ENCODE measurements at places on chromosomes 4 and X. TPM values are rescaled to one million over a fixed set of nuclear protein-coding genes. Genes with fewer than 3 reads are reported as not detected.
A peak's percentile ranks its signal among the peaks of the same experiment; 100 is the strongest.

DNA sequence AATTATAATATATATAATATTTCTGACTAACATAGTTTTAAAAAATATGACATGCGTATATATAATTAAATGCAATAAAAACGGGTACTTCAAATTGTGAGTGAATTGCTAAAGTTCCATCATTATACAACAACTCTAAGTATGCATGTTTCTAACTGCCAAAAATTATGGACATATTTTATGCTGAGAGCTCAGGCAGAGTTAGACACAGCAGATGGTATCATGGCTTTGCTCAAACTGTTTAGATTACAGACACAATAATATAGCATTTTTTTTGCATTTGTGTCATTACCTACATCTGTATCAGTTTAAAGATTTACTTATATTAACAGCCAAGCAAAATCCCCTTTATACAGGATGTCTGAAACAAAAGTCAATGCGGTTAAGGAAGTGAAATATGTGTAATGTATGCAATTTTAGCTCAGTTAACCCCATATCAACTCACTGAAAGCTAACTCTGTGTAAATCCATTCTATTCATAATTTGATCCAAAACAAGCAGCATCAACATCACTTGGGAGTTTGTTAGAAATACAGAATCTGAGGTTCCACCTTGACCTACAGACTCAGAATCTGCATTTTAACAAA is 119.1 kb upstream of the CNKSR2 start:
- H3K4me1 ChIP-seq, result no peaks in the 10 kb centered on the region
- DNase-seq, result no peak
- no peaks in the 10 kb centered on the region for H3K36me3 ChIP-seq
- H3K27ac ChIP-seq, result no peak overlapping the region

UCHL1 gene
- polyA plus RNA-seq, result not detected

DNA sequence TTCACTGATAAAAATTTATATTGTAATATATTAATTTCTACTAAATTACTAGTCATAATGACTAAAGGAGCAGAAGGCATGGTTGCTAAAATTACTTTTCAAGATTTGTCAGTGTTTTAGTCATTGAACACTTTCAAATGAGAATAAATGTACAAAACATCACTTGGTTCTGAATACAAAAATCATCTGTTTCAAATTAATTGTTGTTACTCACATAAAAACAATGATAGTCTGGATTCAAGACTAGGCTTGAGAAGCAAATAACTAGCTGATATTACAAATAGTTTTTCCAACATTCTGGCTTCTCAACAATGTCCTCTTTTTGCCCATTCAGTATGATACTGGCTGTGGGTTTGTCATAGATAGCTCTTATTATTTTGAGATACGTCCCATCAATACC is 112.5 kb downstream of the ANAPC10 start:
- H3K4me3 ChIP-seq, result no peak overlapping the region
- peaks cover 14% of the 10 kb centered on the region for H3K36me3 ChIP-seq
- peaks cover 4% of the 10 kb centered on the region for H3K4me1 ChIP-seq
- DNase-seq, result no peak
- no peak overlapping the region for H3K27ac ChIP-seq

DNA sequence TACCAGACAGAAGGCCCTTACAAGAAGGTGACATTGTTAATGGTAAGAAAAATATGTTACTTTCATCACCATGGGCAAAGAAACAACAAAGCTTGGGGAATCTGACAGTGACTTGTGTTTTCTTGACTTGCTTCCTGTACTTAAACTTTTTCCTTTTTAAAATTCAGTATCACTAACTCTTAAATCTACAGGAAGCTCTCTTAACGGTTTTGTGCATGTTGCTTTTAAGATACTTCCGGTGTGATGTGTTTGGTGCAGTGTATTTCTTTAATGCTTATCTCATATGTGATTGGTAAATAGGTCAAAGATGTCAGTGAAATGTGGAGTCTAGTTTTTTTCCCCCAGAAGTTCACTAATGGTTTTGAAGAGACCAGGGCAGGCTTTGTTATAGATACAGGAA is 45.2 kb downstream of the ADH5 start:
- peak; percentile 44 for DNase-seq
- H3K27me3 ChIP-seq, result peaks cover 3% of the 10 kb centered on the region
- H3K4me1 ChIP-seq, result peaks cover 19% of the 10 kb centered on the region
- H3K4me3 ChIP-seq, result peak overlapping the region; percentile 39
- H3K27ac ChIP-seq, result peak overlapping the region; percentile 94

- H3K36me3 ChIP-seq, result no peaks in the 10 kb centered on the region
- no peak overlapping the region for H3K4me3 ChIP-seq
- DNase-seq, result no peak
- no peak overlapping the region for H3K27ac ChIP-seq
- H3K27me3 ChIP-seq, result peaks cover 2% of the 10 kb centered on the region
- no peaks in the 10 kb centered on the region for H3K4me1 ChIP-seq
These were observed 233.9 kb upstream of the CXXC4 start for GRCh38 chr4:104728380-104729122.

GRCh38 chr4:56655209-56655626 is 25.9 kb downstream of the HOPX start:
- H3K27ac ChIP-seq, result peak overlapping the region; percentile 90
- H3K4me1 ChIP-seq, result peaks cover 75% of the 10 kb centered on the region
- no peaks in the 10 kb centered on the region for H3K27me3 ChIP-seq
- peak overlapping the region; percentile 95 for H3K4me3 ChIP-seq
- DNase-seq, result peak; percentile 40

CDKL2 gene
- polyA plus RNA-seq, result 0.08 TPM

GRCh38 chr4:139208404-139208945 is 31.5 kb upstream of the ELF2 start:
- H3K27me3 ChIP-seq, result no peaks in the 10 kb centered on the region
- H3K36me3 ChIP-seq, result no peaks in the 10 kb centered on the region
- DNase-seq, result no peak

DNA sequence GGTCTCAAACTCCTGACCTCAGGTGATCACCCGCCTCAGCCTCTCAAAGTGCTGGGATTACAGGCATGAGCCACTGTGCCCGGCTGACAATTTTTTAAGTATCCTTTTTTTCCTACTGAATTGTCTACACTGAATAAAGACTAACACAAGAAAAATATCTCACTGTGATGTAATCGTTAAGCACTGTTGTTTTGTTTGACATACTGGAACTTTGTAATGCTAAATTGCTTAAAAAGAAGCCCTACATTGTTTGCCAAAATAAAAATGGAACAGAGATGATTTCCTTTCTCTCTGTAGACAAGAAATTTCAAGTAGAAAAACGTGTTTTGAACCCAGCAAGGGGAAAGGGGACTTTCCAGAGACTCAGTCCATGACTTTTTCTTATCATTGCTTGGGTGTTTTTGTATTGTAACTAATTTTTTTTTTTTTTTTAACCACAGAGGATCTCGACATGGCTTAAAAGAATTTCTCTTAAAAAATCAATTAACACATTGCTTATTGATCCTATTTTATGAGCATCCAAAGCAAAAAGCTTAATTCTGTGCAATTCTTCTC is 74.9 kb downstream of the TMEM156 start:
- peaks cover 6% of the 10 kb centered on the region for H3K4me1 ChIP-seq
- peaks cover 3% of the 10 kb centered on the region for H3K36me3 ChIP-seq
- H3K27me3 ChIP-seq, result peaks cover 7% of the 10 kb centered on the region
- no peak overlapping the region for H3K4me3 ChIP-seq
- H3K27ac ChIP-seq, result no peak overlapping the region

GLRA3 gene
- polyA plus RNA-seq, result not detected

GRCh38 chrX:24410514-24411189 is 50.2 kb downstream of the SUPT20HL1 start:
- H3K36me3 ChIP-seq, result no peaks in the 10 kb centered on the region
- no peaks in the 10 kb centered on the region for H3K27me3 ChIP-seq
- no peak overlapping the region for H3K4me3 ChIP-seq
- H3K4me1 ChIP-seq, result peaks cover 10% of the 10 kb centered on the region
- no peak overlapping the region for H3K27ac ChIP-seq
- no peak for DNase-seq

ENAM gene
- not detected for polyA plus RNA-seq

DNA sequence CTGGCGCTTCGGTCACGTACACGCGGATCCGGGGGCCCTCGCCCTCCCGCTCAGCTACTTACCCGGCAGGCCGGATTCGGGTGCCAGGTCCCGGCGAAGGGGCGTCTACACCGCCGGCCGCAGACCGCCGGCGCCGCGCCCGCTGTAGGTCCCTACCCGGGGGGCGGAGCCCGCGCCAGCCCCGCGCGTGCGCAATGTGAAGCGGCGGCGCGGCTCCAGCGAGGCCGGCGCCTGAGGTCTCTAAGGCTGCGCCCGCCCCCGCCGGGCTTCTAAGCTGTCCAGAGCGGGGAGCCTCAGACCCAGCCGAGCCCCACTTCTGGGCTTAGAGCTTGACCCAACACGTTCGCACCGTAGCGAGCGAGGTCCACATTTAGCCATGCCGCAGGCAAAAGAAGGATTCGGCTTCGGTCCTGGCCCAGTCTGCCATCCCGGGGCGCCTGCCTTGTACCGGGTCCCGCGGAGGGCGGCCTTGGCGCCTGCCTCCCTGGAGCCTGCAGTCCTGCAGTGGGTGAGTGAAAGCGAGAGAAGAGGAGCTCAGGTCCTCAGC is at the start of gene ZNF518B:
Gene ZNF518B, minus strand, starts transcription at position 172 of the 547 bp plus-strand sequence. CDS start 11,098 bp downstream, outside the sequence.
- H3K27ac ChIP-seq, result peak within 1 kb of the TSS; percentile 87
- H3K4me3 ChIP-seq, result peak within 1 kb of the TSS; percentile 83
- peaks cover 9% of the 10 kb centered on the region for H3K36me3 ChIP-seq

CXXC4 gene
- polyA plus RNA-seq, result 0.29 TPM

AKAP4 gene
- not detected for polyA plus RNA-seq

CFAP47 gene
- not detected for polyA plus RNA-seq

GRCh38 chr4:94412658-94413038 is 39.1 kb upstream of the PDLIM5 start:
- H3K27me3 ChIP-seq, result peaks cover 2% of the 10 kb centered on the region
- H3K4me1 ChIP-seq, result no peaks in the 10 kb centered on the region
- H3K4me3 ChIP-seq, result no peak overlapping the region
- no peak for DNase-seq

IGFBP7 gene
- polyA plus RNA-seq, result 270 TPM

GRCh38 chr4:124253080-124253479 is 459.5 kb downstream of the ANKRD50 start:
- H3K27ac ChIP-seq, result no peak overlapping the region
- H3K4me3 ChIP-seq, result no peak overlapping the region
- H3K4me1 ChIP-seq, result no peaks in the 10 kb centered on the region

DNA sequence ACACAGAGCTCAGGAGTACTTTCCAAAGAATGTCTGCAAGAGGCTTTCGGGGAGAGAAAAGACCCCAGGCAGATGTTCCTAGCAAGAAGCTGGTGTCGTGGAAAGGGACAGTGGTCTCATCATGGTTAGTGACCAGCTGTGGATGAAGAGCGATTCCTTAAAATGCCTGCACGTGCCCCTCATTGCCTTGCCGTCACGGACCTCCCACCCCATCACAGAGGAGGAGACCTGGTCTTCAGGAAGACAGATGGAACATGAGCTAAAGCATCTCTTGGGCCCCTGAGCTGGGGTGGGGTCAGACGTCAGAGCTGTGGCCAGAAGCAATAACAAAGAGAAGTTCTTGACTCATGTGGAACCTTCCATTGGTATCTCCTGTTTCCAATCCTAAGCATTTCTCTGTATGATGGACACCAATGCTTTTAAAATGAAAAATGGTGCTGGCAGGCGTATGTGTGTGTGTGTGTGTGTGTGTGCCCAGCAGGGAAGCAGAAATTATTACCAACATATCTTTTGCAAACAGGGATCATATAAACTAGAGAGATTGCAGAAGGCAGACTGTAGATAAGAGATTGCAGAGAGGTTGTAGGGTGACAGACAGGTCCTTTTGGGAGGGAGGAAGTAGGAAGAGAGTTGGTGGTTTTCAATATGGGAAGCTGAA is 25.2 kb upstream of the ASMTL start:
- no peak for DNase-seq
- H3K27me3 ChIP-seq, result peaks cover 16% of the 10 kb centered on the region
- peak overlapping the region; percentile 88 for H3K27ac ChIP-seq
- peak overlapping the region; percentile 50 for H3K4me3 ChIP-seq

GRCh38 chr4:147485167-147485566 is 4.3 kb downstream of the EDNRA start:
- H3K4me1 ChIP-seq, result no peaks in the 10 kb centered on the region
- peaks cover 2% of the 10 kb centered on the region for H3K27me3 ChIP-seq
- no peaks in the 10 kb centered on the region for H3K36me3 ChIP-seq
- DNase-seq, result no peak
- H3K27ac ChIP-seq, result no peak overlapping the region
- H3K4me3 ChIP-seq, result no peak overlapping the region

GRCh38 chrX:20445109-20445508 is 178.4 kb upstream of the RPS6KA3 start:
- H3K36me3 ChIP-seq, result no peaks in the 10 kb centered on the region
- H3K4me3 ChIP-seq, result no peak overlapping the region
- H3K27ac ChIP-seq, result no peak overlapping the region
- H3K4me1 ChIP-seq, result peaks cover 27% of the 10 kb centered on the region
- peaks cover 2% of the 10 kb centered on the region for H3K27me3 ChIP-seq
- no peak for DNase-seq

DNA sequence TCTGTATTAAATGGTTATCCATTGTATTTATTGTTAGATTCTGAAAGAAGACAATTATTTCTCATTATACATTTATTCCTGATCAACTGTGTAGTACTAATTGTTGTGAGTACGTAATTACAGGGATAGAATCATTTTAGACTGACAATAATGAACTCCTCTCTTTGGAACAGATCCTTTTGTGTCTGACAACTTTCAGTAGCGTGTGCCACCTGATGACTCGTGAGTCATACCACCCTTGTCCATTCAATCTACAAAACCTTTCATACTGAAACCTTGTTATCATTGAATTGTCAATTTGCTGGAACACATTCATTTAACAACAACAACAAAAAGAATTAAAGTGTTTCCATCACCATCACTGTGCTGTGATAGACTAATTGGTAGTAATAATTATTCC is 602.7 kb upstream of the PCDH7 start:
- no peaks in the 10 kb centered on the region for H3K4me1 ChIP-seq
- no peaks in the 10 kb centered on the region for H3K36me3 ChIP-seq
- H3K4me3 ChIP-seq, result no peak overlapping the region
- H3K27me3 ChIP-seq, result no peaks in the 10 kb centered on the region
- no peak overlapping the region for H3K27ac ChIP-seq

DNA sequence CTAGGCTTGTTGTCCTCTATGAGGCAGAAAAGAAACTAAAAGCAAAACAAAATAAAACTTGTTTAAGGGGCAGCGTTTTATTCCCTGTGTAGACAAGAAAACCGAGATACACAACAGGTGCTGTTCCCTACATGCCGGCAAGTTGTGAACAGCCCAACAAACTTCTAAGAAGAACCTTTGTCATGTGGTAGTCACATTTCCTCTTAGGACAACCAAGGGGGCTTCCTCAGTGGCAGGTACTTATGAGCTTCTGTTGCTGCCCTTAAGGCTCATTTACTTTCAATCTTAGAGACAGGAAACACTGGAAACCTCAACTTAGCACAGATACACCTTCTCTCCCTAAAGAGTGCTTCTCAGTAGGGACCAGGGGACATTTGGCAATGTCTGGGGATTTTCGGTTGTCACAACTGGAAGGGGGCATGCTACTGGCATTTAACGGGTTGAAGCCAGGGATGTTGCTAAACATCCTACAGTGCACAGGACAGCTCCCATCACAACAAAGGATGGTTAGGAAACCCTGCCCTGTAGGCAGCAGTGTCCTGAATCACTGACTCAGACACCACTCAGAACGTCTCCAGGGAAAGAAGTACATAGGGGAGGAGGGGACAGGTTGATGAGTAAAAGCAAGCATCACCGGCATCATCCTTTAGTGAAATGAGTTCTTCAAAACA is 111.0 kb downstream of the ASB9 start:
- H3K4me3 ChIP-seq, result peak overlapping the region; percentile 86
- DNase-seq, result no peak
- peaks cover 5% of the 10 kb centered on the region for H3K27me3 ChIP-seq

GRCh38 chr4:82640540-82640939 is 78.8 kb upstream of the TMEM150C start:
- peaks cover 23% of the 10 kb centered on the region for H3K36me3 ChIP-seq
- no peak overlapping the region for H3K4me3 ChIP-seq
- no peaks in the 10 kb centered on the region for H3K27me3 ChIP-seq
- no peak overlapping the region for H3K27ac ChIP-seq
- no peak for DNase-seq

Measured in immature natural killer cell (primary cell).